ENCODE measurements at places on chromosomes 7 and 10.

GRCh38 chr10:100996678-100997359 lies 2.8 kb upstream of the LZTS2 start:
- no peak for DNase-seq

DNA sequence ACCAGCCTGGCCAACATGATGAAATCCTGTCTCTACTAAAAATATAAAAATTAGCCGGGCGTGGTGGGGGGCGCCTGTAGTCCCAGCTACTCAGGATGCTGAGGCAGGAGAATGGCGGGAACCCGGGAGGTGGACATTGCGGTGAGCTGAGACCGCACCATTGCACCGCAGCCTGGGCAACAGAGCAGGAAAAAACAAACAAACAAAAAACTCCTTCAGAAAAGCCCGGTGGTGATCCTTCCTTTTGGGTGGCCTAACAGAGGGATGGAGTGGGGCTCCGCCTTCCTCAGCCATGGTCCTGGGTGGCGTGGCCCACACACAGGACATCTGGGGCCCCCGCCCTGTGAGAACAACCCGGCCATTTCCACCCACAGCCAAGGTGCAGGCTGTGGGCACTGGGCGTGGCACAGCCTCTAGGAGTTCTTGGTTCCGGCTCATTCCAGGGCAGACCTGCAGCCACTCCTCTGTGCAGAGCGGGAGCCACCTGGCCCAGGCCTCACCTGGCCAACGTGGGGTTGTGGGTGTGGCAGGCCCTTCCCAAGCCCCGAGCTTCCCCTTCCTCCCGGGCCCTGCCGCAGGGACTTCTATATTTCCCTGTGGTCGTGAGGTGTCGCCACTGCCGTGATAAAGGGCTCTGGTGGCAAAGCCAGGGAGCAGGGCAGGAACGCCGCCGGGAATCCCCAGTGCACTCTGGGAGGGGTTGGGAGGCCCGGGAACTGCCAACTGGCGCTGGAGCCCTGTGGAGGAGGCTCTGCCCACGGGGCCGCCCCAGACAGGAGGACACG lies 37.6 kb downstream of the GET4 start:
- no peak for DNase-seq

GRCh38 chr10:89553064-89553734 lies 17.8 kb upstream of the SLC16A12 start:
- DNase-seq: no peak

- no peak for DNase-seq
These were observed 458.1 kb downstream of the RPS24 start for GRCh38 chr10:78491812-78492211.

DNA sequence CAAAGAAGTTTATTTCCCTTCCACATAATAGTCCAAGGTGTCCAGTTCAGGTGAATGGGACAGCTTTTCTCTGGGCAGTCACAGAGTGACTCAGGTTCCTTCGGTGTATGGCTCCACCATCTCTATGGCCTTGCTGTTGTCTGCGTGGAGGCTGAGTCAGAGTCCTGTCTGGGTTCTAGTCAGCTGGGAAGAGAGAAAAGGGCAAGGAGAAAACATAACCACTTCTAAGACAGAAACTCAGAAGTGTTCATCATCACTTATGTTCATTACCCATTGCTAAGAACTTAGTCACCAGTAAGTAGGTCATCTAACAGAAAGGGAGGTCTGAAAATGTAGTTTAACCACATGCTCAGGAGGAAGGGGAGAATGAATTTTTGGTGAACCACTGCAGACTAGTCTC lies 32.4 kb upstream of the CCDC7 start:
- DNase-seq: no peak

DNA sequence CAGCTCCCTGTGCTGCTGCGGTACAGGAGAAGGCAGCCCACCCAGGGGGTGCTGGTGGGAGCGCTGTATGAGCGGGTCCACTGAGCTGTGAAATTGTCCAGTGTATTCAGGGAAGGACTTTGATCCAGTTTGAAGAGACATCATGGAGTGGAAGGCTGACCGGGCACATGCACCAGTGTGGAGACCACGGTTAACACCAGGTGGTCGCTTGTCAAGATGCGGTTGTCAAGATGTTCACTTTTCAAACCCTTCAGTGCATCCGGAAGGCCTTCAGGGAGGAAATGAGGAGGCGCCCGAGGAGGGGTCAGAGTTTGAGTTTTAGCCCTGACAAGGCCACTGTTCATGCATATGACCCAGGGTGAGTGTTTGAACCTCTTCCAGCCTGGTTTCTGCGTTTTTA lies 6.1 kb downstream of the DOCK1 start:
- no peak for DNase-seq

- DNase-seq: no peak
These were observed 12.8 kb upstream of the DRGX start for GRCh38 chr10:49408519-49409306.

- no peak for DNase-seq
These were observed 17.2 kb upstream of the MEOX2 start for GRCh38 chr7:15703732-15704131.

DNA sequence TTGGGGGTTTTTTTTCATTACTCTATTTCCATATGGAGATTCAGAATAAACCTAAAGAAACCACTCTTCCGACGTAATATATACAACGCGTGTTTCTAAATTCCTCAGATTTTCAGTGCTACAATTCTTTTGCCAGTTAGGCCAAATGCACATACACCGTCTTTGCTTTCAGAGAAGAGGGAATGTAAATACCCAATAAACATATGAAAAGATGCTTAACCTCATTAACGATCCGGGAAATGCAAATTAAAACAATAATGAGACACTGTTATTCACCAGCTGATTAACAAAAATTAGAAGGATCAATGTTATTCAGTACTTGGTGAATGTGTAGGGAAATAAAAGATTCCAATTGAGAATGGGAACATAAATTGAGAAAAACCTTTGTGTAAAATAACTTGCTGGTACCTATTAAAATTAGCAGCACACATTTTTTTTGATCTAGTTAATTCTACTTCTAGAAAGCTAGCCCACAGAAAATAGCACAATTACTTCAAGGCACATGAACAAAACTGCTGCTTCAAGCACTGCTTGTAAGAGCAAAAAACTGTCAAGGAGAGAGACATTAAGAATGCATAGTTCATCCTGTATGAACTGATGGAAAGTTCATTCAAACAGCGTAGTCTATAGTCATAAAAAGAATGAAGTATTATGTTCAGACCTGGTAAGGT lies 56.7 kb downstream of the FGFR2 start:
- no peak for DNase-seq

GRCh38 chr7:87345962-87346371 lies 503 bp downstream of the CROT start:
- DNase-seq: no peak

- DNase-seq: no peak
These were observed 739 bp upstream of the CCDC186 start for GRCh38 chr10:114174695-114175188.

- DNase-seq: no peak
These were observed 75.0 kb upstream of the ADAM12 start for GRCh38 chr10:126463286-126463685.

GRCh38 chr7:98613601-98614425 lies 3.3 kb upstream of the NPTX2 start:
- DNase-seq: no peak

DNA sequence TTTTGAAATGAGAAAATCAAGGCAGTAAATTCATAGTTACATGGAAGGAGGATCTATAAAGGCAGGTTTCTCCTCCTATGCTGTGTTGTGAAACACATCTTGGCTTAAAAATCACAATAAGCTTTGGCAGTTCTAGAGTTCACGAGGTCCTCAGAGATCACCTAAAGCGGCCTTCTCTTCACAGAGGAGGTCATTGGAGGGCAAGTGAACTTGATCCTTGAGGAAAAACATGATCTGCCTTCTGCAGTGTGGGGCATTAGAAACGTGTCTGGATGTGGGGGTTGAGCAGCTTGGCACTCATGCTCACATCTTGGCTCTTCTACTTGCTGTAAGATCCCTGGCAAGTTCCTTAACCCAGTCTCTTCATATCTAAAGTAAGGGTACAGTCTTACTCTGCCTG lies 96.1 kb upstream of the BMPER start:
- no peak for DNase-seq
